ENCODE measurements at places on chromosomes 2 and 18.

- DNase-seq = no peak
Observed at GRCh38 chr2:49935449-49935848, 781.1 kb upstream of the FSHR start.

GRCh38 chr18:59980188-59980637 is 80.4 kb downstream of the PMAIP1 start:
- DNase-seq = no peak

DNA sequence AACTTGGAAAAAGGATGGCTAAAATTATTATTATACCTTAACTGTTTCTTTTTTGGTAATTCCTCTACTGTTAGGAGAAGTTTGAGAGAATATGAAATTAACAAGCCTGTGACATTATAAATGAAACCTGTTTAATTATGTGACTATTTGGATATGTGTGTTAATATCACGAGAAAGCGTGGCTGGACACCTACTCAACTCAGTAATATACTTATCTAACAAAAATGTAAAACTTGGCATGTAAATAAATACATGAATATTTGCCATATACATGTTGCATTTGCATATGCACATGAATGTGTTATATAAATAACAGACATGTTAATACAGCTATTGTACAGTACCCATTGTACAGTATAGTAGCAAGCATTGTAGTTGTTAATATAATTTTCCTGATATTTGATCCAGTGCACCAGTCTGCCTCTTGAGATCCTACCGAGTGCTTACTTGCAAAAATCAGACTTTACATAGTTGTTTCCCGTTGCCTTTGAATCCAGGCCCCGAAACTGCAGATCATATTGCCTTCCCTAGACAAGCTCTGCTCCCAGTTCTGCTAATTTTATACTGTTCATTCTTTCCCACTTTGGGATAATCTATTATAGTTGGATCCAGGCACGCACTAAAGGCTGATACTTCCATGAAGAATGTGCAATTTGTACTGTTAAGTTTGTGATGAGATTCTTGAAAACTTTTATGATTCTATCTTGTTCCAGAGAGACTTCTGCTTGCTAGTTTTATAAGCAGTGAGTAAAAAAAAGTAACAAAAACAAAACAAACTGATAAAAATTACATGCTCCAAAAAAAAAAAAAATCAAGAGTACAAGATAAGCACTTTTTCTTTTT is 395.6 kb downstream of the ARHGAP15 start:
- no peak for DNase-seq

DNA sequence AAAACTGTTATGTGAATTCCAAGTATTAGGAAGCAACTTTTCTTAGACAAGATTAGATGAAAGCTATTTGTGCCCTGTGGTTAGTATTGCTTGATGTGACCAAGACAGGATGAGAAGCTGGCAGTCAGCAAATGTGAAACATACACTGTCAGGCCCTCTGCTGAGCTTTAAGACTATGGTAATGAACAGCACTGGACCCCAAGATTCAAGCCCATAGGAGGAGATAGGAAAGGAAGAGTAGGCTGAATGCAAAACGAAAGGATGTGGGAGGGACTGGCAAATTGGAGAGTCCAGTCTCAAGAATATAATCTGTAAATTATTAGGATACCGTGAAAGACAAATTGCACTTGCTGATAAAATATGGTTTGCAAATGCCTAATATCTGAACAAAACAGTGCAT is 16.4 kb downstream of the BZW1 start:
- DNase-seq = no peak

DNA sequence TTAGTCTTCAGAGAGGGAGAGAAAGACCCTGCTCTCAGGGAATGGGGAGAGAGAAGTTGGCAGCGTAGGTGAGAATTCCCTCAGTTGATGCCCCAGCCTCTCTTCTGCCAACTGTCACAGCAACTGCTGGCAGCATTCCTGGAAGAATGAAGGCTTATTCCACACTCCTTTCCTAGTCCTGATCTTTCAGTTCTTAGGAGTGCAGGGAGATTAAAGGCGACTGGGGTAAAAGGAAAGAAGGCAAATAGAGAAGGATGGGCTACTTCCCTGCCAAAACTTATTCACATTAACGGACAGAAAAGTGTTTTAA is 65.9 kb upstream of the ACAA2 start:
- no peak for DNase-seq

GRCh38 chr2:148874868-148875341 is at the start of gene KIF5C:
Gene KIF5C, plus strand, starts transcription at chr2:148875227. Its CDS starts 391 bp downstream, at chr2:148875618.
- DNase-seq = no peak

GRCh38 chr2:203338322-203338721 is 10.1 kb downstream of the ABI2 start:
- no peak for DNase-seq

DNA sequence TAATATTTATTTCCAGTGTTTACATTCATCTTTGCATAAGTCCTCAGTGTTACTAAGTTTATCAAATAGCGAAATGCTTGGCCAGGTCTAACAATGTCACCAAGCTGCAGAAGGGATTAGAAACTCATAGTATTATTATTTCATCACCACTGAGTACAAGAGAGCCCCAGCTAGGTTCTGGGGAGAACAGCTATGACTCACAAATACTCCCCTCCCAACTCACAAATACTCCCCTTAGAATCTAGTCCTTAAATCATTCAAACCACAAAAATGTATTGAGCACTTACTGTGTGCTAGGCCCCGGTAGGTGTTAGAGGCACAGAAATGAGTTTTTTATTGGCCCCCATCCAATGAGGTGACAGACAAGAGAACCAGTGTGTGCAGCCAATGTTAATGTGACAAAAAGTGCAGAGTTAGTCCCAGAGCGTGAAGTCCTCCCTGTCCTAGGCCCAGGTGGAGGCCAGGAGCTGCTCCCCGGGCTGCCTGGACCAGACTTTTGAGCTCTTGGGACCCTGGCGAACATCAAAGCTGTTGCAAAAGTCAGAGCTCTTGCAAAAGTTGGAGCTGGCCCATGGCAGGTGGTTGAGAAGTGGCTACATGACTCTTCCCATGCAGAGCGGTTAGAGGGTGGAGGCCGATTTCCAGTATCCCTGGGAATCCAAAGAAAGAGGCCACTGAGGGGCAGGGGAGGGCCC is 9.8 kb downstream of the STEAP3 start:
- no peak for DNase-seq

DNA sequence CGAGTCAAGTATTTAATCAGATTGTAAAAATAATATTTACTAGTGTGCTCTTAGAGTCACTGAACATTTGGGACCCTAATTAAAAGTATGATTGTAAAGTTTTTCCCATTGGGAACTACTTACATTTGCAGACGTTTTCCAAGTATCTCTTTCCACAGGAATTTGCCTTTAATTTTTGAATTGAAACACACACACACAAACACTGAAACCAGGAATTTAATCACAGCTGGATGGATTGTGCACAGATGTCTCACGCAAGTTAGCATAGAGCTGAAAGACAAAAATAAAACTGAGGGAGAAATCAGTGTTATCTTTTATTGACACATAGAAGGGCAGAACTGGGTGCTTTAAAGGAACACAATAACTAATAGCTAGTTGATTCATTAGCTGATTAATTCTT is 230.7 kb downstream of the RND3 start:
- no peak for DNase-seq

- DNase-seq = no peak
Observed at GRCh38 chr18:59065684-59066083, 74.0 kb upstream of the SEC11C start.

GRCh38 chr18:7521226-7521856 is 45.8 kb upstream of the PTPRM start:
- no peak for DNase-seq

GRCh38 chr2:10002109-10002508 is 41.2 kb upstream of the KLF11 start:
- DNase-seq = no peak

GRCh38 chr2:208792766-208793165 is 386.2 kb downstream of the PTH2R start:
- DNase-seq = no peak

GRCh38 chr2:137925599-137925998 is 38.7 kb upstream of the HNMT start:
- no peak for DNase-seq

DNA sequence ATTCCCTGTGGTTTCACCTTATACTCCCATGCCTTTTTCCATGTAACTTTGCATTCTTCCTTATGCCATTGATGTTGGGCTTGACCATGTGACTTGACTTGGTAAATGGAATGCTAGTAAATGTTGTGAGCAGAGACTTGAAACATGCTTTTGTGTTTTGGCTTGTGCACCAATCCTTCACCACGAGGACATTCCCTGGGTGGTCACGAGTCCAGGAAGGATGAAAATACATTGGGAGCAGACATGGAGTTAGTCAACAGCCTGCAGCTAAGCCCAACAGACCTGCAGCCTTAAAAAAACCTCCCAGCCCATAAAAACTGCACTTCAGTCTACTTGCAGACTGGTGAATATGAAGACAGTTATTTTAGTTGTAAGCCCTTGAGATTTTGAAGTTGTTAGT is 116.5 kb upstream of the SPATS2L start:
- no peak for DNase-seq

DNA sequence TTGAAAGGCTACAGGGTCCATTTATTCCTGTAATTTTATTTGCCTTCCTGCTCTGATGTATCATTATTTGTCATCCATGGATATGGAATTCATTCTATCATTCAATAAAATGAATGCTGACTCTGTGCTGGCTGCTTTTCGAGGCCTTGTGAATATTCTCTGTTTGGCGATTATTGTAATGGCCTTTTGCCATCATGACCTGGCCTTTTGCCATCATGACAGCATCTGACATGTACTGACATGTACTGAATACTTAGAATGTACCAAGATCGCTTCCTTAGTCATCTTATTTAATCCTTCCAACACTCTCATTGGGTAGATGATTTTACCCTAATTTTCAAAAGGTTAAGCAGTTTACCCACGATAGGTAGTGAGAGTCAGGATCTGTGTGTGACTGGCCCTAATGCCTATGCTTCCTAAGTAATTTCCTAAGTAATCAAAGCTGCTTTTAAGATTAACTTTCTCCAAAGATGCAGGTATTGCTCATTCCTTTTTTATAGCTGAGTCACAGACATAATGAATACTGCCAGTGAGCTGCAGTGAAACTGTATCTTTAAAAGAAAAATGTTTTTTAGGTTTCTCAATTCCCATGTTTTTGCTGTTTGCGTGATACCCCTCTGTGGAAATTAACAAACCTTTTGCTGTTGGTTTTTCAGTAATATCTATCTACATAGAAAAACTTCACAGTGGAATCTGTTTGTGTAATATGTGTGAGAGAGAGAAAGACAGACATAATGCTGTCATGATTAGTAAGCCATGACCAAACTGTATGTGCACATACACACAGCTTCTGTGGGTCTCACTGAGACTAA is 127.8 kb downstream of the CERS6 start:
- DNase-seq = no peak

- DNase-seq = no peak
Observed at GRCh38 chr2:72191441-72191840, 43.8 kb upstream of the CYP26B1 start.

- no peak for DNase-seq
Observed at GRCh38 chr2:239768907-239769553, 256.1 kb downstream of the NDUFA10 start.

DNA sequence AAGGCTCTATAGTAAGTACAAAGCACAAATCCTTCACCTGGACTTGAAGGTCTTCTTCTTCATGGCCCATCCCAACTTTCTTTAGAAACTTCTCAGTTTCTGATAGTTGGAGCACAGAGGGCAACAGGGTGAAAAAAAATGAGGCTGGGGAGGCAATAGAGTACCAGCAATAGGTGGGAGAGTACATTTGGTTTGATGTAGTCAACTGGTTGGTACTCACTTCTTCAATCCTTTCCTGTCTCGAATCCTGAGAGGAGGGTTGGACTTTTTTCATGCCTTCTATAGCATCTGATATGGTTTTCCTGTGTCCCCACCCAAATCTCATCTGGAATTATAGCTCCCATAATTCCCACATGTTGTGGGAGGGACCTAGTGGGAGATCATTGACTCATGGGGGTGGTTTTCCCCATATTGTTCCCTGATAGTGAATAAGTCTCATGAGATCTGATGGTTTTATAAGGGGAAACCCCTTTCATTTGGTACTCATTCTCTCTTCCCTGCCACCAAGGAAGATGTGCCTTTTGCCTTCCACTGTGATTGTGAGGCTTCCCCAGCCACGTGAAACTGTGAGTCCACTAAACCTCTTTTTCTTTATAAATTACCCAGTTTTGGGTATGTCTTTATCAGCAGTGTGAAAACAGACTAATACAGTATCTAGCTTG is 75.9 kb upstream of the LCLAT1 start:
- no peak for DNase-seq

DNA sequence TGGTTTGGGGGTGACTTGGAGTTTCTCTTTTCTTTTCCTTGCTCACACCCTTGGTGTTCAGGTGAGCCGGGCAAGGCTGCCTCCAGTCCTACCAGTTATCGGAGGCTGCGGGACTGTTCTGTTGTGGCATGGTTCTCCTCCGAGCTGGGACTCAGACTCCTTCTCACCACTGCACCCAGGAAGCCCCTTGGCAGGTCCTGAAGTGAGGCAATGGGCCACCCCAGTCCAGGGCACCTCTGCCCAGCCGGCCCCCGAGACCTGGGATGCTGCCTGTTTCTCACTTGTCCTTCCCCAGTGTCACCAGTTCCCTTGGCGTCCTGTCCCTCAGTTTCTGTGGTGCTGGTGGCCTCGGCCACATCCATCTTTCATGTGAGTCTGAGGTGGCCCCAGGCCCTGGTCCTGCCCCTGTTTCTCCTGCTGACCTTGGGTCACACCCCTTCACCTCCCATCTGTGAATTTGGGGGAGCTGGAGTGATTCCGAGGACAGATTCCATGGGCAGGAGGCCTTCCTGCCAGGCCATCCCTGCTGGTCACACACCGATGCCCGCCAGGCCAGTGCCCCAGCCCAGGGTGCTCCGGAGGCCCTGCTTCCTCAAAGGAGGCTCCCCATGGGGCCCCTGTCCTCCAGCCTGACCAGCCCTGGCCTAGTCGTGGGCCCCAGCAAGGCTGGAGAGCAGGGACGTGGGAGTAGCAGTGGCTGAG is 6.6 kb upstream of the KLHL30 start:
- no peak for DNase-seq

DNA sequence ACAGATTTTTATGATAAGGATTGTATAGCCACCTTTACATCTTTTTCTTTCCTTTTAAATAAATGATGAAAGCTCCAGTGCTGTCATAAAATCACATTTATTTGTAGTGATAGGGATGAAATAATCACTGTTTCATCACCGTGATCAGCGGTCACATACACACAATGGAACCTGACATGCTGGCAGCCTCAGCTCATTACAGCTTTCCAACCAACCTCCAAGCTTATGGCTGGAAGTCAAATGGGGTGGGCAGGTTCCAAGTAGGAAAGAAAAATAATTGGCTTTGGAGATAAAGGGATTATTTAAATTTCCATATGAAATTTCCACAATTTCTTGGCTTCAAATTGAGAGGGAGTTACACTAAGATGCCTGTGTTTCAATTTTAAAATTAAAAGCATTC is 251.3 kb downstream of the PLCL1 start:
- DNase-seq = no peak

DNA sequence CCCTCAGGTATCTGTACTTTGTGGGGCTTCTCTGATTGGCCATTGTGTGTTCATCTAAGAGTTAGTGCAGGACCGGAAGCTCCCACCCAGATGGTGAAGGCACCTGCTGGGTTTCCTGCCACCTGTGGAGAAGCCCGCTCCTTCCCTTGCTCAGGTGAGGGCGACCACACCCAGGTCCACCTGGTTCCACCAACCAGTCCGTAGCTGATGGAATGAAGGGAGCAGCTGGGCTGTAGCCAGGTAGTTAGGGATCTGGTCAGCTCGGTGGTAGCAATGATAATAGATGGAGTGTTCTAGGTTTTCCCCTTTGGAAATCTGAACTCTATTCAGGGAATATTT is 16.0 kb downstream of the SH3BP4 start:
- no peak for DNase-seq

- no peak for DNase-seq
Observed at GRCh38 chr2:166803373-166804000, 84.8 kb upstream of the XIRP2 start.

Data from AG04449 (cell line).